T follicular helper cell (primary cell): ENCODE measurements at places on chromosomes 4 and X.

- DNase-seq, result no peak
These were observed 77.7 kb downstream of the CC2D2A start for GRCh38 chr4:15547392-15547791.

DNA sequence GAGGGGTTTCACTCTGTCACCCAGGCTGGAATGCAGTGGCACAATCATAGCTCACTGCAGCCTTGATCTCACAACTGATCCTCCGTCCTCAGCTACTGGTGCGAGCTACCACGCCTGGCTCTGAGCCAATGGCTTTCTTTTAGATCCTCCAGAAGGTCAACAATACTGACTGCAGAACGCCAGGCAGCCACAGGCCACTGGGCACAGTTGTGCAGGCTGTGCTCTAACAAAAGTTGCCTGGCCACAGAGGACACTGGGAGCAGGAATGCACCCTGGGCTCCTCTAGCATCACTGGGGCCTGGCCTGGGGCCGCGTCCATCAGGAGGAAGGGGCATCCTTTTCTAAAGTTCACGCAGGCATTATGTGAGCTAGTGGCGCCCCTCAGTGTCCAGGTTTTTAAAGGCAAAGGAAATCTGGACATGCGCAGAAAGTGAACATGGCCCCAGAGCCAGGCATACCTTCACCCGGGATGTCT is 14.9 kb upstream of the PORCN start:
- no peak for DNase-seq

- DNase-seq, result no peak
These were observed 1.5 kb upstream of the NEIL3 start for GRCh38 chr4:177308125-177308524.

DNA sequence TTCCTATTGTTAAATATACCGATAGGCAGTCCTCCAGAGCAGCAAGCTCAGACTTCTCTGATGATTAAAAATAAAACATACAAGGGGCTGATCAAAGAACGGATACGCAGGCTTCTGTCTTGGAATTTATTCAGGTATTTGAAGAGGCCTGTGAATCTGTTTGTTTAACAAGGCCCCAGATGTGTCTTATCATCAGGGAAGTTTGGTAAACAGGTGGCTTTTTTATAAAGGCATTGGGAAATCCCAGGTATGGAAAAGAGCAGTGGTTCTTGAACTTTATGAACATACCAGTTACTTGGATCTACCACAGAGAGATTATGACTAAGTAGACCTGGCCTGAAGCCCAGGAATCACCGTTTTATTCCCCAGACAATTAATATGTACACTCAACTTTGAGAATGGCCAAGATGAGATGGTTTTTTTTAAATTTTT is 47.9 kb downstream of the SOWAHB start:
- no peak for DNase-seq

- no peak for DNase-seq
These were observed 21.4 kb upstream of the RASL11B start for GRCh38 chr4:52840531-52841370.

DNA sequence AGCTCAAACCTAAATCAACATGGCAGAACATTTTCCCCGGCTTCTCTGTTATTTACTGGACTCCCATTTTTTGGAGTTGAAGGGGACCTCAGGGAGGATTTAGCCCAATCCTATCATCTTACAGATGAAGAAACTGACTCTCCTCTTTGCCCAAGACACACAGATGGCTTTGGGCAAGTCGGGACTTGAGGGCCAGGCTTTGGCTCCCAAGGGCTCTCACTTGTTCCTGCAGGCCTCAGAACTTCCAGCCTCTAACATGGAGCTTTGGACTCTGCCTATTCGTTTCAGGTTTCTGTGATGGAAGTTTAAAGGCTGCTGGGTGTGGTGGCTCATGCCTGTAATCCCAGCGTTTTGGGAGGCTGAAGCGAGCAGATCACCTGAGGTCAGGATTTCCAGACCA is 59.5 kb downstream of the RHOH start:
- DNase-seq, result no peak

GRCh38 chr4:71367546-71367945 is 28.7 kb downstream of the SLC4A4 start:
- no peak for DNase-seq

GRCh38 chr4:99587309-99587708 is 12.7 kb downstream of the MTTP start:
- no peak for DNase-seq

- no peak for DNase-seq
These were observed 370.4 kb downstream of the INPP4B start for GRCh38 chr4:142475663-142476062.

- DNase-seq, result no peak
These were observed 80.8 kb downstream of the ANKRD50 start for GRCh38 chr4:124631760-124632159.
